Nasal cavity respiratory epithelium epithelial cell of viscerocranial mucosa (primary cell): ENCODE measurements at places on chromosomes 7 and 10. TPM values are rescaled to one million over a fixed set of nuclear protein-coding genes. Genes with fewer than 3 reads are reported as not detected.

The PSD gene
- 0.68 and 0.71 TPM in 2 replicates for total RNA-seq

The CTAGE15 gene
- 1.0 TPM in 1 of 2 replicates, not detected in the other for total RNA-seq

The VGF gene
- under 0.01 and 0.34 TPM in 2 replicates for total RNA-seq

The CRHR2 gene
- total RNA-seq = not detected in 2 replicates

The CPA2 gene
- total RNA-seq = not detected in 2 replicates

The ETV1 gene
- 0.14 and 0.68 TPM in 2 replicates for total RNA-seq

The ZNF804B gene
- total RNA-seq = not detected in 2 replicates

The TEX47 gene
- total RNA-seq = not detected in 2 replicates

The SYT15 gene
- under 0.01 and 0.14 TPM in 2 replicates for total RNA-seq

The MBL2 gene
- not detected in 2 replicates for total RNA-seq
